ENCODE measurements at places on chromosomes 13 and 19.

DNA sequence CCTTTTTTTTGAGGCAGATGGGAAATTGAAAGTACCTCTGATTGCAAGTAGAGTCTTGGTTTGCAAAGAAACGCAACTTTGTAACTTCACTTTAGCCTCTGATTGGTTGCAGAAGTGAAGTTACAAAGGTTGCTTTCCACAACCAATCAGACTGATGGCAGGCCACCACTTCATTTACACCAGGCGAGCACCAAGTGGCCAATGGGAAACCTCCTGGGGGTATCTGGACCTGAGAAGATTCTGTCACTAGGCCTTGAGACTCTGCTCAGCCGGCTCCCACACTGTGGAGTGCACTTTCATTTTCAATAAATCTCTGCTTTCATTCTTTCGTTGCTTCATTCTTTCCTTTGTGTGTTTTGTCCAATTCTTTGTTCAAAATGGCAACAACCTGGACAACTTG is 19.1 kb downstream of the PEPD start:
- no peak for DNase-seq

GRCh38 chr13:33069365-33069764 is 53.1 kb downstream of the KL start:
- no peak for DNase-seq

DNA sequence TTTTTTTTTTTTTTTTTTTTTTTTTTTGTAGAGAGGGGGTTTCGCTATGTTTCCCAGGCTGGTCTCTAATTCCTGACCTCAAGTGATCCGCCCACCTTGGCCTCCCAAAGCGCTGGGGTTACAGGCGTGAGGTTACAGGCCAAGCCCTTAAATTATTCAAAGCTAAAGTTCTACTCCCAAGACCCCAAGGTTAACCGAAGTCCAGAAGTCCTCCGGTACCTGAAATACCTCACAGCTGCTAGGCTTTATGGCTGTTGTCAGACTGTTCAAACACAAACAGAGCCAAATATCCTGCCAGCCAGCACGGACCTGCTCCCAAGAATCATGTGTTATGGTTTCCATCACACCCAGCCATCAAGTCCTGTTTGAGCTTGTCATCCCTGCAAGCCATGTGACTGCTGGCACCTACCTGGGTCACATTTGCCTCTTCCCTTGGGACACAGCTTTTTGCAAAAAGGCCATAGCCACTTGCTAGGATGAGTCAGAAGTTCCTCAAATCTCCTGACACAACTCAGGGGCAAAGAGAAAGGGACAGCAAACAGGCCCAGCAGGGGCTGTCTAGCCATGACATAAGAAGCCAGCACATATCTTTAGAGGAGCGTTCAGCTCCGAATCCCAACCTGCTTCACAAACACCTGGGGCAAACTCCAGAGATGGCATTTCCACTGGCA is 129.9 kb downstream of the FOXO1 start:
- DNase-seq = no peak

GRCh38 chr19:51742789-51743188 is 8.9 kb downstream of the FPR1 start:
- no peak for DNase-seq

DNA sequence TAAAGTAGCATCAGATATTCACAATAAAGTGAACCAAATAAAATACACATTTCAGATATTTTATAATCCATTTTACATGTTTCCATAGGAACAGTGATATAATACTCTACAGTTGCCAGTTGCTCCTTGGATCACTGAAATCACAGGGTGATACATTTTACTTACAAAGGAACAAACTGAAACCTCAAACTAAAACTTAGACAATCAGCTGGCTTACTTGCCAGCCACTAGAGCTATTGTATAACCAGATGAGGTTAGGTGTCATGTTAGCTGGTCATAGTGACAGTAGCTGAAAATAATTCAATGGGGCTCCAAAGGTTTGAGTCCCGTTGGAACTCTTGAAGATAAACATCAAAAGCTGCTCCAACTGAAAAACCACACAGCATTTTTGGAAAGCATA is 274.6 kb downstream of the ITGBL1 start:
- no peak for DNase-seq

GRCh38 chr13:75299913-75300862 is 181.8 kb downstream of the TBC1D4 start:
- DNase-seq = no peak

DNA sequence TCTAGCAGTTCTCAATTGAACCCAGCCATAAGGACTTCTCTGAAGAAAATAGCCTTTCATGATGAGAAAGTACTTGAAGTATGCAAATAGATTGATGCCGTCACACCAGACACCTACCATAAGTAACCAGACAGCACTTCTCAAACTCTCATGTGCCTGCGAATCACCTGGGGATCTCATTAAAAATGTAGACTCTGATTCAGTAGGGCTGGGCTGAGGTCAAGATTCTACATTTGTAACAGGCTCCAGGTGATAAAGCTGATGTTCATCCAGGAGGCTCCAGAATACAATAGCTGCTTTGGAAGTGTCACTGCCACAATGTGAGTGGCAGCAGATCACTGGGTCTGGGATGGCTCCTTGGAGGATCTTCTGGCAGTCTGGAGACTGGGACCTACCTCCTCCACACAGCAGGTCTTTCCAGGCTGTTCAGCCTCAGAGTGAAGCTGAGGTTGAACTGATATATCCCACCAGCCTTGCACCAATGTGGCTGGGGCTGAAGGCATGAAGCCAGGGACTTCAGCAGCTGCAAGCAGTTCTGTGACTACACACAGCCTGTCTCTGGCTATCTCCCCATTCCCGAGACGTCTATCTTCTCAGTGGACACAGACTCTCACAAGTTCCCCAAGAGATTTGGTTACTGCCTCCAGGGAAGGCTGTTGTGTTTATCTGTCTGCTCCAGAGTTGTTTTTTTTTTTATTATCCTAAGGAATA is 9.1 kb downstream of the MBNL2 start:
- DNase-seq = no peak

DNA sequence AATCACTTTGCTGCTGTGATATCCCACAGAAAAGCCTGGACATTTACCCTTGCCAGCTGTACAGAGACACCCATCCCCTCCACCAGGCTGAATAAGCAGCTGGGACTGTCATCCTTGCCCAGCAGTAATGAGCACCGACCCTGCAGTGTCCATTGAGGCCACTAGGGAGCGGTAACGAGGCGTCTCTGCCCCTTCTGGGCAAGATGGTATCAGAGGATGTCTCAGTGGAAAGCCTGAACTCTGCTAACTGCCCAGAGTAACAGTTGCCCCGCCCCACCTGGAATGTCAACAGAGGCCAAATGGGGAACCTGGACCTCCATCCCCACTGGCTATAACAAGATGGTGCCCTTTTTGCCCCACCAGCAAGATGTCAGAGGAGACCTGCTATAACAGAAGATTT is 22.8 kb upstream of the CEACAM20 start:
- DNase-seq = peak; percentile 21

GRCh38 chr19:3575949-3576673 is 3.4 kb downstream of the HMG20B start:
- no peak for DNase-seq

- DNase-seq = no peak
Observed at GRCh38 chr19:18107235-18107634, 9.7 kb downstream of the MAST3 start.

DNA sequence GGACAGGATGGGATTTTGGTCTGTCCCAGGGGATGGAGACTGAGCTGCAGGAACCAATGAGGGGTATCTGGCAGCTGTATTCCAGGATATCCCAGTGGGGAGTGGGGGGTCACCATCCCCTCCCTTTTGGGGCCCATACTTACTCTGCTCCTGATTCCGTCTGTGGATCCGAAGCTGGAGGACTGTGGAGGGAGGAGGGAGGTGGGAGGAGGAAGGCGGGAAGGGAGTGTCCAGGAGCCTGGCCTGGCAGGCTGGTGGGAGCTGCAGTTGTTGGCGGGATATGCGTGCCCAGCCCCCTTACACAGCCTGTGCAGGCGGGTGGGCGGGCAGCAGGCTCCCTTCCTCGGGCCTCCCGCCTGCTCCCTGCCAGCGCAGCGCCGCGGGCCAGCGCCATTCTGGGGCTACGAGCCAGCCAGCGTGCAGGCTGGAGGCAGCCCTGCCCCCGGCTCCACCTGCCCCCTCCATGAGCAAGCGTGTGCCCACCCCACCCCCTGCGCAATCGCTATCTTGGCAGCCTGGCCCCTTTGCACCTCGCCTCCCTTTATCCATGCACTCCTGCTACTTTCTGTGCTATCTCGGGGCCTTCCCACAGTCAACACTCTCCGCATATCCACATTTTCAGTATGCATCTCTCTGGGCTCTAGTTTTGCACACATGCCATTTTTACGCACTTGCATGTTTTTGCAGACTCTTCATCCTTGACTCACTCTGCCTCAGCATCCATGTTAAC is 2.8 kb downstream of the MAMSTR start:
- no peak for DNase-seq

DNA sequence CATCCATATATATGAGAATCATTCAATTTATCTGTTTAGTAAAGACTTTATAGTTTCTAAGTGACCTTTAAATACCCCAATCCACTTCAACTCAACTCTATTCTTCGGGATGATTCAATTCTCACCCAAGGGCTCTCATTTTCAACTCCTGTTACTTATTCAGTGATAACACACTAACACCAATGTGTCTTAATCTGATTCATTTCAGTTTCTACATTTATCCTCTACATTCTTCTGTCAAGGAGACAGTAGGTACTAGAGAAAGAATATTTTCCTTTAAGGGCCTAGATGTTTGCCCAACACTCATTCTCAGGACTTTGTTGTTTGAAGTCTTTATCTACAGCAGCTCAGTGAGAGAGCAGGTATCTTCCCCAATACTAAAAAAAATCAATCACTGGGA is 7.1 kb downstream of the ARGLU1 start:
- DNase-seq = no peak

DNA sequence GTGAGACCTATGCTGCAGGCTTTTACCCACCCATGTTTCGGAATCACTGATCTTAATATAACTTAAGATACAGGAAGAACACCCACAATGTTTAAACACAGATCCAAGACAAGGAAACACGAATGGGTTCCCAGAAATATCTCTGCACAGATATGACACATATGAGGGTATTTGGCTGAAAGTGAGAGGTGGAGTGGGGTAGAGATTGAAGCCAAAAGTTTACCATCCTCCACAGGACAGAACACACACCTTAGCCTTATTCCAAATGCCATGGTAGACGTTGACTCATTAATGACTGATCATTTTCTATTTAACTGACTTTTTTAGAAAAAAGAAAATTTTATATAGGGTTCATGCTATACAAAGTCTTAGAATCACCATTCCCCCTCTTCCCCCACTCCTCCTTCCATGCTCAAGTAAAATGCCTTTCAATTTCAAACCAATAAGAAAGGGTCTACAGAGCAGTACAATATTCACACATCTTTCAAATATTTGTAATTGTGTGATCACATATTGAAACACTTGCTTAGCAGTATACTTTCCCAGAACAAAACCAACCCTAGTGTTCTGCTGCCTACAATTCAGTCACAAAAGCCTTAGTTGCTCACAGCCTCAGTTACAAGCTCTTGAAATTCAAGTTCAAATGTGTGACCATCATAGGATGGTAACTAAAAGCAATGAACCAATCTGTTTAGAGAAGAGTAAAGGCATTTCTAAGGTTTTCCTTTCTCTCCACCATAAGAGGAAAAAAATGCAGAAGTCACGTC is 11.8 kb upstream of the DOCK9 start:
- DNase-seq = no peak

DNA sequence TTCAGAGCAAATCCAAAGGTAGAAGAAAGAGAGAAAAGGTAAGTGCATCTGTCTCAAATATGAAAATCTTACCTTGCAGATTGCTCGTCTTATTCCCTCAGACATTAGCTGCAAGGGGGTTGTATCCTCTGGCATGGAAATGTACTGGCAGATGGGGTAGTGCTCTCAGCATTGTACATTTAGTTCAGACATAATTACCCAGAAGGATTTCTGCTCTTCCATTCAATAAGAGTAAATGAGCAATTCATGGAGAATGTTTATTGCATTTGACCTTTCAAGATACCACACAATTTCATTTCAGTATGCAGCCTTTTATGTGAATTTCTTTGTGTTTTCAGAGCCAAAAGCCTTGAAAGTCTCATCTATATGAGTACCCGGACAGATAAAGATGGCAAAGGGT is 63.8 kb downstream of the SCEL start:
- DNase-seq = no peak

DNA sequence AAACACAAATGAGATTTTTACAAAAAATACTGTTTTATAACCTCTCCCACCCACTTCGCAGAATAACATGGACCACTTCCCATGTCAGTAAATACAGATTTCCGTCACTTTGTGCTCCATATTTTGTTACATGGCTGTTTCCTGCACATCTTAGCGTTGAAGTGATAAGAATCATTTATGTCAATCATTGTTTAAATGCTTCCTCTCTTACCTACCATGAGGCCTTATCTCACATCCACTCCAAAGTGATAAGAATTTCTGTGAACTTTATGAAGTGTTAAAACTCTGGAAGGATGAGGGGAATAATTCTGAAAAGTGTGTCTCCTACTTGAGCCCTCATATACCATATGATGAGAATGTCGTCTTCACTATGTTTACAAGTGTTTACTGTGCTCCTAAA is 36.6 kb upstream of the IL17D start:
- DNase-seq = no peak

DNA sequence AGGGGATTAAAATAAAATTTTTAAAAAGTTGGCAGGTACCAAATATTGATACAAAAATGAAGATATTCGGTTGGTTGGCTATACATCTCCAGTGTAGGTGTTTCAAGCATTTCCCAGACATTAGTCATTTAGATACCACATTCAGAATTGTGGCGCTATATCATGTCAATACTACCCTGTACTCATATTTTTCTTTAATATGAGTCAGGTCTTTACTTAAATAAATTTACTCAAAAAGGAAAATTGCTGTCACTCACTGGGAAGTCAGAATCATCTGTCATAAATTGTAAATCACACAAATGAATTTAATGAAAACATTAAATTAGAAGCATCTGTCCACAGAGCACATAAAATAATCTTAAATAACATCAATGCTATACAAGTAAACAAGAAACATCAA is 134.2 kb downstream of the TSHZ3 start:
- DNase-seq = no peak

- no peak for DNase-seq
Observed at GRCh38 chr13:50531917-50532899, 311.3 kb downstream of the DLEU7 start.

DNA sequence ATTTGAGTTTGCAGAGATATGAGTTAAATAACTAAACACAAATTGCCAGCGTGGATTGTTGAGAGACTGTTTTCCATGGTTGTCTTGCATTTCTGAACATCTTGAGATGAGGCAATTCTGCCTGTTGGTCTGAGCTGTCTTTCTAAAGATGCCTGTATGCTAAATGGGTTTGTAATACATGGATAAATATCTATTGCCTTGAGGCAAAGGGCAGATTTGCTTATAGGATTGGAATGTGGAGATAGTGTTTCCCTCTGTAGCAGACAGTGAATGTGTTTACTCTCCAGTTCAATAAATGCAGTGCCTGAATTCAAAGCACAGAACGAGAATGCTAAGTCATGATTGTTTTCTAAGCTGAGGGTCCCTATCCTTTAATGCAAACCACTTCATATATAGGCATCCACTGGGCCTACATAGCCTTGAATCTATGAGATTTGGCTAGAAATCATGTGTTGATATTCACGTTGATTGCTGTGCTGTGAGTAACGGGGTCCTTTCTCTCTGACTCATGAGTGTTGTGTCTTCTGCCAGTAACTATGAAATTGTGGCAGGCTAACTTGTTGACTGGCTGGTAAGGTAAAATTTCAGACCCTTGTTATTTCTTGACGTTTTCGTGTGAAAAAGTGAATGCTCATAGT is 2554.8 kb downstream of the PCDH9 start:
- no peak for DNase-seq

GRCh38 chr19:40981591-40981990 is 9.5 kb upstream of the CYP2B6 start:
- no peak for DNase-seq
